Activated T-cell treated with anti-CD3 and anti-CD28 coated beads, Interleukin-2, amount 50 U/mL, for 4 hours (primary cell): ENCODE measurements at places on chromosomes 5 and 9.

GRCh38 chr9:131583337-131583645, 38.0 kb downstream of the PRRT1B start:
- DNase-seq: no peak

DNA sequence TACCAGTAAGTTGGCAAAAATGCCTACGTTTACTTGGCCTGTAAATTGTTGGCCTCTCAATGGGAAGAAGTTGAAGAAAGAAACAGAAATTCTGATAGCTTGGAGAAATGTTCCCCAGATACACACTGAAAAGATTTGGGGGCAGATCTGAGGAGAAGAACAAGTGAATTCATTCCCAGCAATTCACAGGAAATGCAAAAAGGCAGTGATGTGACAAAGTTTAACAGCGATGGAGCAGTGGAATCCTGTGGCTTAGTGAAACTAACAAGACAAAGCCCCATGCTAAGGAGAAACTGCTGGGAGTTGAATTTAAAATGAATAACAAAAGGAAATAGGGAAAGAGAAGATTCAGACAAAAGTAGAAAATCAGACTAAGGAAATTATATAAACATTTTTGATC, 213.2 kb upstream of the EDIL3 start:
- no peak for DNase-seq

GRCh38 chr9:96813607-96814006, 35.7 kb upstream of the ZNF510 start:
- DNase-seq: no peak

GRCh38 chr5:179407191-179408175, 62.2 kb upstream of the ADAMTS2 start:
- no peak for DNase-seq

GRCh38 chr9:8133606-8134005, 334.0 kb upstream of the DMAC1 start:
- DNase-seq: no peak

DNA sequence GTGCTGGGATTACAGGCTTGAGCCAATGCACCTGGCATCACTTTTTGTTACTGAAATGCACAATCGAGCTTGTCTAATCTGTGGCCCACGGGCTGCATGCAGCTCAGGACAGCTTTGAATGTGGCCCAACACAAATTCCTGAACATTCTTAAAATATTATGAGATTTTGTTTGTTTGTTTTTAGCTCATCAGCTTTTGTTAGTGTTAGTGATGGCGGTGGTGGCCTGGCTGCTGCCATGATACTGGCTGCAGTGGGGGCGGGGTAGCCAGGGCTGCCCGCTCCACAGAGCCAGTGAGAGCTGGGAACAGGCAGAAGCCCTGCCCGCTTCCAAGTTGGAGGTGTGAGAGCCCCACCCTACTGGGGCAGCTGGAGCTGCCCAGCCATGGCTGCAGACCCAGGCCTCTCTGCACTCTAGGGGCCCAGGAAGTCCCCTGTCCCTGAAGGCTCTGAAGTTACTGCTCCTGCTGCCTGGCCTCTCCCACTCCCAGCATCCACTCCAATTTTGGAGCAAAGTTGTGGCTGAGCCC, 76.6 kb upstream of the SHB start:
- no peak for DNase-seq

GRCh38 chr9:81915801-81916505, 12.3 kb upstream of the SPATA31D4 start:
- no peak for DNase-seq

- no peak for DNase-seq
These were observed 97.5 kb upstream of the ARAP3 start for GRCh38 chr5:141779503-141779973.

GRCh38 chr5:52661903-52662595, 125.7 kb upstream of the ITGA1 start:
- DNase-seq: no peak

GRCh38 chr9:14939378-14939777, 29.1 kb upstream of the FREM1 start:
- DNase-seq: no peak

- DNase-seq: no peak
These were observed 68.2 kb downstream of the LRSAM1 start for GRCh38 chr9:127519301-127520166.

DNA sequence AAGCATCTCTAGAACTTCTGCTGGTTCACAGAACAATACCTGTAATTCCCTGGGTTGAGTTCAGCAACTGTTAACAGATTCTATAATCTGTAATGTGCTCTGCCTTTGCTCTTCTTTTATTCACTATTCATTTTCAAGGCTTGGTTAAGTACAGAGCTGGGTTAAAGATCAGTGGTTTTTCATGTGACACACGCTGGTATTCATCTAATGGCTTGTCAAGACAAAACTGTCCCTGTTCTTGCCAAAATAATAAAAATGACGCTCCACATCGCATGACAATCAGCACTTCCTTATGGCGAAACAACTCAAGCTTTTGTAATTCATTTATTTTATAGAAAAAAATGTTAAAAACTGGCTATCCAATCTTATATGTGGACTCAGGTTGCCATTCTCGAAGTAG, 137.9 kb downstream of the BNC2 start:
- no peak for DNase-seq

GRCh38 chr5:129440424-129440823, 19.7 kb upstream of the ADAMTS19 start:
- no peak for DNase-seq

GRCh38 chr5:111953351-111954127, 196.5 kb upstream of the NREP start:
- no peak for DNase-seq

DNA sequence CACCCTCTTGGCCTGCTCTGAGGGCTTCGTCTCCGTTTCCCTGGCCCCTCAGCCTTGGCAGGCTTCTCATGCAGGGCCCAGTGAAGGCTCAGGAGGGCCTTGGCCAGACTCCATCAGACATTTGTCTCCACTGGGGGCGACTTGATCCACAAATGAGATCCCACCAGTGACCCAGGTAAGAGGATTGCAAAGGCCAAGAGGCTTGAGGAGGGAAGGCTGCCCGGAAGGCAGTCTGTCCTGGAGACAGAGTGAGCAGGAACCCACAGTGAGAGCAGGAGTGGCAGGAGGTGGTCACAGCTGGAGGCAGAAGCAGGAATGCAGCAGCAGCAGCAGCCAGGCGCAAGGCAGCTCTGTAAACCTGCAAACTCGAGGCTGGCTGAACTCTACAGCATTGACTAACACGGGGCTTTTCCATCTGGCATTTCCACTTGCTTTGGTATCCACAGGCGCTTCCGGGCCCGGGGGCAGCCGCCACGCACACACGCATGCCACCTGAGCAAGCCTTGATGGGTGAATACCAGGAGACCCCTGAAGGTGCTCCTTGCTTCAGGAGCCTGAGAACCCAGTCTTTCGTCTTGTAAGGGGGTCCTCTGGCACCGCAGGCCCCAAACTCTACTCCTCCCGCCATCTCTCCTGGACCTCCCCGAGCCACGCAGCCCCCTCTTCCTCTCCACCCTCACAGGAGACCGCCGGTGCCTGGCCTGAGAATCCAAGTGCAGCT, 14.7 kb downstream of the MGAT1 start:
- no peak for DNase-seq

DNA sequence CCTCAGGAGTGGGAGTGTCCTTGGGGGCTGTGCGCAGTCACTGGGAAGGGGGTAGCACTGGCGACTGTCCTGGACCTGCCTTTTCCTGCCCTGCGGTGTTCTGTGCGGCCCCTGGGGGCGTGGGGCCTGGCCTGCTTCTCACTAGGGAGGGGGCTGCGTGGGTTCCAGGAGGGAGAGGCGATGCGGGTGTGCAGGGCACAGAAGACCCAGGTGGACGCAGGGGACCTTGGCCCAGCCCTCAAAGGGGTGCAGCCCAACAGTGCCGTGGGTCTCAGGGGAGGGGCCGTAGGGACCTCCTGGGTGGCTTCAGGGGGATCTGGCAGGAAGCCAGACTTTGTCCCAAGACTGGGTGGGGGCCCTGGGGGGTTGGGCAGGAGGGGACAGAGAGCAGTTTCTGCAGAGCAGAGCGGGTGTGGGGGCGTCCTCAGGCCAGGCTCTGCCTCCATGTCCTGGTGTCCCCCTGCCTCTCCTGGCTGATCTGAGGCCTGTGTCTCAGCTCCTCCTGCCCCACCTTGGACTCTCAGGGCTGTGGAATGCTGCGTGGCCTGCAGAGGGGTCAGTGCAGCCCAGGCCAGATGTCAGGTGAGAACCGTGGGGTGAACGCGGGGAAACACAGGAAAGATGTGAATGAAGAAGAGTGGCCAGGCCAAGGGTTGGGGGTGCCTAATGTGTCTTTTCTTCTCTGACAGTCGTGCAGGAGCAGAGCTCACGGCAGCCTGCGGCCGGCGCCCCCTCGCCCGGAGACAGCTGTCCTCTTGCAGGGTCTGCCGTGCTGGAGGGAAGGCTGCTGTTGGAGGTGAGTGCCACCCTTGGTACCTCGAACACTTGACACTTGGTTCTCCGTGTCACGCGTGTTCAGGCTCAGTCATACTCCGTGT, 54.6 kb downstream of the AHRR start:
- DNase-seq: no peak

DNA sequence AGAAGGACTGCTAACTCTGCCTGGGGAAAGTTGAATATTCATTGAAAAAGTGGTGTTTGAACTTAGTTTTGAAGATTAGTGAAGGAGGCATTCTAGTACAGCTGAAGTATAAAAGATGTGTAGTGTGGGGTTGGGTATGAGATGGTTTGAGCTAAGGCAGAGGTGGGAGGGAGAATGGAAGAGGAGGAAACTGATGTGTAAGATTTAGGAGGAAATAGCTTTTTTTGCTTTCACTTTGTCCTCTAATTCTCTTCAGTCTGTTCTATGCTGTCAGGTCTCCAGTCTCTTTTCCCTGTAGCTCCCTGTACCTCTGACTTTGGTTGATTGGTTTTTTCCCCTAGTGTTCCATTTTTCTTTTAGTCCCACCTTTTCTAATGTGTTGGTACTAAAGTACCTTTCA, 9.0 kb downstream of the CREBRF start:
- no peak for DNase-seq

- no peak for DNase-seq
These were observed 81.3 kb downstream of the SUSD1 start for GRCh38 chr9:112093870-112094216.

DNA sequence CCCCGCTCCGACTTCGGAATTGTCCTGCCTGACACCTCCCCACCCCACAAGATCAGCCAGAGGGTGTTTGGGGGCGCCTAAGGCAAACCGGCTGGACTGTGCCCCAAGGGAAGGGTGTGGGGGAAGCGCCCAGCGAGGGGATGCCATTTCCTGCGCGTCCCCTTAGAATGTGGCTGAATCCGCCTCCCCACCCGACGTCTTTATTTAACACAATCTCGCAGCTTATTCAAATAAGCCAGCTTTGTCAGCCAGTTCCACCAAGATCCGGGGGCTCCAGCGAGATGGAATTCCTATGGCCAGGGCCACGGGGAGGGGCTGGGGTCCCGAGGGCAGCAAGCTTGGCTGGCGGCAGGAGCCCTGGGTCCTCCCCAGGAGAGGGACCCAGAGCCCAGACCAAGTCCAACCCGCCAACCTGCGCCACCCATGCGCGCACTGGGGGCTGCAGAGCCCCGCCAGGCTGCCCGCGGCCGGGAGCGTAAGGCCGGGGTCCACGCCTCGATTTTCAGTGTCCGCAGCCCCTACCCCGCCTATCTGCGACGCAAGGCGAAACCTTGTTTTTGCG, 7.4 kb downstream of the IRX4 start:
- DNase-seq: no peak

GRCh38 chr5:73808911-73809310, 182.9 kb downstream of the ARHGEF28 start:
- DNase-seq: no peak

DNA sequence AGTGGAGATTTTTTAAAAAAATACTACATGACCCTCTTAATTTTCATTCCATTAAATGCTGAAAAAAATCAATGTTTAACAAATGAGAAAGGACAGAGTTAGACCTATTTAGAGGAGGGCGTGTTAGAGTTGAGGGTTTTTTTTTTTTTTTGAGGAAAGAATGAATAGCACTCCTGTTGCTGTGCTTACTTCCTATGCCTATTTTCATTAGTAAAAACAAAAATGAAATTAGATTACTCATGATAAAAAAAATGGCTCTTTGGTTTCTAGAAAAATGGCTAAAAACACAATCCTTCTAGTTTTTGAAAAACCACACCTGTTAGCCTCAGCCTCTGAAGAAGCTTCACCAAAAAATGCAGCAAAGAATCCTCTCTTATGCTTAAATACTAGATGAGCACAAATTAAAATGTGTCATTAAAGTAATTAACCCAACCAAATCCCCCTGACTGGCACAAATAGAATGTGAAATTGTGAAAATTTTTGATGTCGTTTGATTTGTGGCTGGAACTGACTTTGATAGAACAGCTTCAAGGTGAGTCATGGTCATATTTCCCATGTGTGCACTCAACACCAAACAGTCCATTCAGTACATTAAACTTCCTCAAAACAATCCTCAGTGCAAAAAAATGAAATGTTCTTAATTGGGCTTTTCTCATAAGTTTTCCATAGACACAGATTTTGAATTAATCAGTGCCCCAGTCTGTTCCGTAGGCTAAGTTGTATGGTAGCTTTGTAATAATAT, 98.0 kb downstream of the MACIR start:
- no peak for DNase-seq

DNA sequence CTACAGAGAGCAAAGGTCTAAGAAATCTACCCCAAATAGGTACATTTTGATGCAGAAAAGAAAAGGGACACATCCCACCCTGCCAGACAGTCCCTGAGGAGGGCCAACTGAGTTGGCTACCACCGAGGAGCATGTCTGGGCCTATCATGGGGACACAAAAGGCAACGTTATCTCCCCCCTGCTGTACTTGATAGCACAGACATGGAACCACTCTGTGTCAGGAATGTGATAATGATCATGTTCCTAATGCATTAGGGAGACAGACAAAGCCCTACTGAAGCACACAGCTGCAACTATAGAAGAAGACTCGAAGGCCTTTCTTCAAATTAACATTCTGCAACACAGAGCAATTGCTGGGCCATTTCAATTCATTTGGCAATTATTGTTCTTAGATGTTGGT, 84.5 kb downstream of the ENC1 start:
- DNase-seq: no peak
